ENCODE measurements at places on chromosomes 3 and 15. TPM values are rescaled to one million over a fixed set of nuclear protein-coding genes. Genes with fewer than 3 reads are reported as not detected.

The TMEM207 gene
- not detected for total RNA-seq

The EFHB gene
- 1.8 TPM for total RNA-seq

The P2RY1 gene
- total RNA-seq = 0.67 TPM

The TMC3 gene
- not detected for total RNA-seq

The PCBP4 gene
- 50.8 TPM for total RNA-seq

The KBTBD12 gene
- not detected for total RNA-seq

The RARRES1 gene
- total RNA-seq = 2.4 TPM

The GOLGA6L4 gene
- total RNA-seq = 5.1 TPM

The GOLGA6B gene
- not detected for total RNA-seq

GRCh38 chr15:29672446-29672845 is 149.8 kb downstream of the TJP1 start:
- no peak for DNase-seq

GRCh38 chr3:5051772-5052171 is 70.3 kb upstream of the ARL8B start:
- no peak for DNase-seq

DNA sequence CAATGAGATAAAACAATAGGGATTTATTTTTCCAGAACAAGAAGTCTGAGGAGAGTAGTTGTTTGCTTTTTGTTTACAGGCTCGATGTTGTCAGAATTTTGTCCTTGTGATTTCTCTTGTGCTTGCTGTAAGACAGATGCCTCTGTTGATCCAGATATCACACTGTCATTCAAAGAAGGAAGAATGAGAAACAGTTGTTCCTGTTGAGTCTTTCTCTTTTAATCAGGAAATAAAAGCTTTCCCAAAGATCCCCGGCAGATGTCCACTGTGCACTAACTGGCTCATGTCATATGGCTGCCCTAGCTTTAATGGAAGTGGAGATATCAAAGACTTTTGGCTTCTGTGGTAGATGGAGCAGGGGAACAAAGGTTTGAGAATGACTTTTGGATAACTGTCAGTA is 6.8 kb downstream of the SERPINI1 start:
- DNase-seq = no peak

GRCh38 chr3:49276475-49277382 is at the start of gene C3orf62:
Gene C3orf62 (minus strand): TSS chr3:49277232. CDS start chr3:49276872, 360 bp downstream.
- DNase-seq = peak; percentile 85

DNA sequence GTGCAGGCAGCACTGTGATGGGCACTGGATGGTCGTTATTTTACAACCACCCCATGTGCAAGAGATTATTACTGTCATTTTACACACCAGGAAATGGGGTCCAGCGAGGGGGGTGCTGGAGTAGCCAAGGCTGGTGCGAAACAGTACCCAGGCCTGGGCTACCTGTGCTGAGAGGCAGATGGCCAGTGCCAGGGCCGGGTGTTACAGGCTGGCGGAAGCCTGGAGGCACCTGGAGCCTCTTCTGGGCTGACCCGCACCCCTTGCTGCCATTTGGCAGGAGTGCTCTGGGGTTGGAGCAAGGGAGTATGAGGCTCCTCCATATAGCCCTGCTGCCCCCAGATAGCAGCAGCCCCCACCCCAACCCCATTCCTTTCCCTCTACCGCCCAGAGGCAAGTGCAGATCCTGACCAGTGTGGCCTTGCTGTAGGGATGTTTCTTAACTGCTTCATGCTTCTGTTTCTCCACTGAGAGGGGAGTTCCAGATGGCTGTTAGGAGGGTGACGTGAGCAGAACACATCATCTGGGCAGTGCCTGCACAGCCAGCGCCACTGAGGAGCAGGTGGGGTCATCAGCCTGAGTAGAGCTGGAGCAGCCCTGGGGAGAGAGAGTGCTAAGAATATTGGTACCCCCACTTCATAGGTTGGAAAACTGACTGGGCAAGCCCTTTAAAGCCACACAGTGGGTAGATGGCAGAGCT is 15.3 kb downstream of the SNX33 start:
- no peak for DNase-seq

DNA sequence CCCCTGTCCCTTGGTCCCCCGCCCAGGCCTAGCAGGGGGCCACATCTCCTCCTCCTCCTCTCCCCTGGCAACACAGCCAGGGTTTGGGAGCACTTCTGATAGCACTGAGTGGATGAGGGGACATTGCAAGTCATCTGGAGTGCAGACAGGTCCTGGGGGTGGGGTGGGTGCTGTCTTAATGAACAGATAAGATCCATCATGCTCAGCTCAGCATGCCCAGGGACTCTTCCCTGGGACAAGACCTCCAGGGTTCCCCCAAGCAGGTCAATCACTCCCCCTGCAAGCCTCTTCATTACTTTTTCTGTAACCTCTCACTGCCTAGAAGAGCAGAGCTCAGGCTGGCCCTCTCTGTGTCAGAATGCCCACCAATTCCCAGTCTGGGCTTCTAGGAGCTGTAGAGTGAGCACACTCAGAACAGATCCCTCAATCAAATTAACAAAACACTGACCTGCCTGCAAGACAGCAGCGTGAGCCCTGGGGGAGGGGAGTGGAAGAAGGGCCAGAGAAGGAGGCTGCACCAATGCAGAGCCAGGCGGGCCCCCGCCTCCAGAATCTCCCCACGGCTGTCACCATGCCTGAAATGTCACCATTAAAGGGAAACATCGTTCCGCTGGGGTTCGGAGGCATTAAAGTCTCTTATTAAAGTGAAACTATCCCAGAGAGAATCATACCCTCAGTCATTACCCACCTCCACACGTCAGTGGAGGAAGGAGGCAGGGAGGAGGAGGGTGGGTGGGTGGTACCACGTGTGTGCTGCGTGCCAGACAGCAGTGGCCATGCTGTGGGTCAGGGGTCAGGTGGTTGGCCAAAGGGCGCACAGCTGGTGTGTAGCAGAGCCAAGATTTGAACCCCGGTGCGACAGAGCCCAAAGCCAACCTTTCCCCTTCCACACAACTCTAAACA is 114.7 kb upstream of the LINGO1 start:
- no peak for DNase-seq

DNA sequence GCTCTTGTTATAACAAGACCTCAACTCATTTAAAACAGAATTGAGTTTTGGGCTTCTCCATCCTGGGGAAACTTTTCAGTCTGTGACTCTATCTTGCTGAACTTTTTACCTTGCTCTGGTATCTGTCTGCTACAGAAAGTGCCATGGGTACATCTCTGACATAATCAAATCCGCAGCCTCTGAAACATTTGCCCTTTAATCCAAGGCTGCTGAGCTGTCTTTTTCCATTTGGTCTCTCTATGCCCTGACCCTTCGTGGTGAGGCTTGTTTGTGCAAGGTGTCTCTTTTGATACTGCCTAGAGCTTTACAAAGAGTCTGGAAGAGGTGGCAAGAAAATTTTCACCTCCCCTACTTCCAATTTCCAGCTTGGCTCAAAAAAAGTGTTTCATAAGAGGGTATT is 11.3 kb downstream of the TMEM108 start:
- DNase-seq = no peak

DNA sequence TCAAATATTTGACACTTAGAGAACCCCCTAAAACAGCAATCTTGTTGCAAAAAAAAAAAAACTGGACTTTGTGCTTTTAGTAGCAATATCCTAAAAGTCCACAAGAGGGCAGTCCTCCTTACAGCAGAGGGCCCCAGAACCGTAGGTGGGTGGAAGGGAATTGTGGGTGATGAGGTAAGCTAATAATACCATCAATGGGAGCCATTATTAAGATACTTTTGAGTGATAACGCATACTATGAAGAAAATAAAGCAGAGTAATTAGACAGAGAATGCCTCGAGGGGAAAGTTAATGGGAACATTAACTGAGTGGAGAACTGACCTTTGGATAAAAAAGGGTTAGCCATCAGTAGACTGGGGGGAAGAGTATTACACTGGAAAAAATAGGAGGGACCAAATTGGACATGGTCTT is 229.9 kb downstream of the THRB start:
- no peak for DNase-seq

DNA sequence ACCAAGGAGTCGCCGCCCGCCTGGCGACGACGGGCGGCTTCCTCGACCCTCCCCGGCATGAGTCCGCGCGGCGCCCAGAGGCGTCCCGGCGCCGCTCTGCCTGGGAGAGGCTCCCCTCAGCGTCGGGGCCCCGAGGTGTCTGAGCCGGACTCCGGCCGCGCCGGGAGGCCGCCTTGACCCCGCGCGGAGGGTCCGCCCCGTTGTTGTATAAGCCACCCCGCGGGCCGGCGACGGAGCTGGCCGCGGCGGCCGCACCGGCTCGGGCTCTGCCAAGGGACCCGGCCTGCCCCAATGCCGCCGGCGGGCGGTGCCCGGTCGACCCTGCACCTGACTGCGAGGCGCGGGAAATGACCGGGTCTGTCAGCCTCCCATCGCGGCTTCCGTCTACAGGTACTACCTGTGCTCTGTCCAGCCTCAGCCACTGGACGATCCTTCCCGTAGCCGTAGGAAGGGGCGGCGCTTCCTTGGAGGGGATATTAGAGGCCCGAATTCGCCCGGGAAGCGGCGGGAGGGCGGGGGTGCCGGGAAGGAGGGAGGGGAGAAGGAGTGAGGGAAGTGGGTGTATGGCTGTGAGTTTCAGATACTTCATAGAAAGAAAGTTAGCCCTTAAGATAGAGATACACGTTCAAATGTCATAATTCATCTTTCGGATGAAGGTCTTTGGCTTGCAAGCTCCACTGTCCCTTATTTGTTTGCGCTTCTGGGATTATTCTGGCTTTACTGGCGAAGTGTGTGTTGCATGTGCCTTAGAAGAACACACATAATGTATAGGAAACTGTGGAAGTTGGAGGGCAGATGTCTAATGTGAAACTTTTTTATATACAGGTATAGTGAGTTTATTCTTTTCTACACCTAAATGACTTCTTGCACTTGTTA is 620 bp downstream of the ABHD5 start:
- DNase-seq = peak; percentile 86

- DNase-seq = no peak
Observed at GRCh38 chr3:103227651-103228050, 792.8 kb downstream of the ZPLD1 start.

- DNase-seq = no peak
Observed at GRCh38 chr3:30269751-30270445, 336.5 kb upstream of the TGFBR2 start.

DNA sequence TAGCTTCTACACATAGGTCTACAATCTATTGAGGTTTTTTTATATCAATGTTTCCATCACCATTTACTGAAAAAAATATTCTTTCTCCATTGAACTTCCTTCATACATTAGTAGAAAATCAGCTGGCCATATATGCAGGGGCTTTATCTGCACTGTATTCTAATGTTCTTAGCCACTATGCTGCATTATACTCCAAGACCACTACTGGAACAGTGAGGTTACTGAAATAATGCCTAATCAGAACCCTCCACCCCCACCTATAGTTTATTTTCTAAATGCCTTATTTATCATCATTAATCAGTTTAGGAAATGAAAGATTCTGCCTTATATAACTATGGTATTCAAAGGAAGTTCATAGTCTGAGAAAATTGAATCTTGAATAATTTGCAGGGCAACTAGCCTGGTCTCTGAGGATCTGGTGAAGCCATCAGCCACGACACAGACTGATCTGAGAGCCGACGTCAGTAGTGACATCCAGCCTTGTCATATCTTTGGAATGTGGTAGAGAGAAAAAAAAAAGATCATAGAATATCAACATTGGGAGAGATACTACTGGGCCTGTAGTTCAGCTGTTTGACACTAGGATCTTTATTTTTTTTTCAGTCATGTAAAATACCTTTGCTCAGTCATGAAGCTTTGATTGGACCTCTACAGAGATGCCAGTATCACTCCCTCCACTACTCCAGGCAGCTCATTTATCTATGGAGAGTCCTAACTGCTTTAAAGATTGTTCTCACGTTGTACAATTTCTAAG is 66.6 kb downstream of the P3H2 start:
- no peak for DNase-seq

GRCh38 chr3:43490640-43491185 is 131.1 kb downstream of the ANO10 start:
- DNase-seq = no peak

- no peak for DNase-seq
Observed at GRCh38 chr3:190051641-190052040, 69.1 kb downstream of the P3H2 start.
